ENCODE measurements at places on chromosomes 3 and 15.

GRCh38 chr15:54660356-54660755 is 536.4 kb downstream of the RSL24D1 start:
- DNase-seq, result no peak

- DNase-seq, result no peak
Observed at GRCh38 chr3:147518465-147518864, 109.3 kb downstream of the ZIC1 start.

DNA sequence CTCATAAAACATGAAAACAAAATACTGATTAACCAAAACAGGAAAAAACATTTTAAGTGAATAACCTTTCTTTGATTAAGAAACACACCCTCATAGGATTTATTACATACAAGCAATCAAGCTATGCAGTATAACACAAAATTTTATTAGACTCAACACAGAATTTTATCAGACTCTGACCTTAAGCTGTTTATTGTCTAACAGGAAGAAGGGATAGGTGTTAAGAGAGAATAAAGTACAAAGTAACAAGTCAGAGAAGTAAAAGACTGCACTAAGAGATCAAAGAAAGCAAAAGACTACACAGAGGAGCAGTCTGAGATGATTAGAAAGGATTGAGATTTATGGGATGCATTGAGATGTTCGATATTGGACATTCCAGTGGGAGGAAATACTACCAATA is 37.6 kb downstream of the ICE2 start:
- DNase-seq, result no peak

GRCh38 chr3:20099060-20099459 is 58.8 kb downstream of the KAT2B start:
- DNase-seq, result no peak

DNA sequence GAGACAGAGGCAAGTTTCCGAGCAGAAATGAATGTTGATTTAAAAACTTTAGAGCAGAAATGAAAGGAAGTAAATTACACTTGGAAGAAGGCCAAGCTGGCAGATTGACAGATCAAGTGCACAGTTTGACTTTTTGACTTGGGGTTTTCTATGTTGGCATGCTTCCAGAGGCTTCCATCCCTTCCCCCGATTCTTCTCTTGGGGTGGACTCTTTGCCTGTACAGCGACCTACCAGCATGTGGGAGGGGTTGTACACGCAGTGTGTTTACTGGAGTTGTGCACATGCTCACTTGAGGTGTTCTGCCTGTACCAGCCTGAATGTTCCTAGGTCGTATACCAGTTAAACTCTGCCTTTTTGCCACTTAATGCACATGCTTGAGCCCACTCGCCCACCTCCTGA is 701.5 kb upstream of the GBE1 start:
- DNase-seq, result no peak

GRCh38 chr3:114424337-114424736 is 130.5 kb downstream of the TIGIT start:
- no peak for DNase-seq

DNA sequence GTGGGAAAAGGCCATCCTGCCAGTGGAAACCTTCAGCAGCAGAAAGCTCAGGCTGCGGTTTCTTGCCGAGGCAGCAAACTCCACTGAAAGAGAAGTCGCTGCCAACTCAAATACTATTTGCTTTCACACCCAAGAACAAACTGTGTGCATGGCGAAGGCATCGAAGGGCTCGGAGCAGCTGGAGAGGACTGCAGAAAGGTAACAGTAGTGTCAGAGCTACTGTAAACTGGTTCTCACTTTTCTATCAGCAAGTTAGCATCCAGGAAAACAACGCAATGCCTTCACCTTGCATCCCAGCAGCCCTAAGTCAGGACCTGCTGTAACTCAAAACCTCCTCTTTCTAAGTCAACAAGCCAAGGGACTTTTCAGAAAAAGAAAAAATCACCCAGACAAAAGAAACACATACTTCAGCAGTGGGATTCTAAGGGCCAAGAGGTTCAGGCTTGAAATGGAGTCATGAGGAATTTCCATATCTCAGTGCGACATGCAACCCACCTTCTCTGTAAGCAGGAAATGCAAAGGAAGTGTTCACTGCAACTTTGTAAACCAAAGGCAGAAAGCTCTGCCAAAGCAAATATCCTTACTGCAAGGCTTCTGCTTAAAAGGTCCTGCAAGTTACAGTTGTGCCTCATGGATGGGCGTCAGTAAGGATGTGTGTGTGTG is 193.5 kb downstream of the FOXP1 start:
- DNase-seq, result no peak

DNA sequence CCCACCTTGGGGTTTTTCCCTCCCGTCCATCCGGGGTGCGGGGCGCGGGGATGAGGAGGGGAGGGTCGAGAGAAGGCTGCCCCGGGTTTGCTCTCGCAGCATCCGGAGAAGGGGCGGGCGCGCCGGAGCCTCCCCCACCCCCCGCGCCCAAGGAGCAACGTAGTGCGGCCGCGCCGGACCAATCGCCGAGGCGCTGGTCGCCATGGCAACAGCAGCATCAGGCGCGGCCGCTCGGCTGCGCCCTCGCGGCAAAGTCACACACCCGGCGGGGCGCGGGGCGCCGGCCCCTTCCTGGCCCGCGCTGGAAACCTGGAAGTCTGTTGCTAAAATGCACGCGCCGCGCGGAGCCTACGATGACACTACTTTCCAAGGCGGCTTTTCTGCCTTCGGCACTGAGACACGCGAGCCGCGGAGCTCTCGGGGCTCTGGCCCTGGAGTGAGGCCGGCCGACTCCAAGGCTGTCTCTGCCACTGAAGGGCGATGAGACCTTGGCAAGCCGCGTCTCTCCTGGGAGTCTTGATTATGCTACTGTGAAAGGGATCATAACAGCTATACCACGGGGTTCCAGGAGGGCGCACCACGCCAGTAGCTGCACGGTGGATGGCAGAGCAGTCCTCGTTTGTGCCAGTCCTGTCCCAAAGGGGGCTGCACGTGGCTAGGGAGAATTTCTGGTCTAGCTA is at the start of gene IQSEC1:
IQSEC1 (minus strand) TSS at position 104 of the 680 bp plus-strand sequence. CDS start 415 bp downstream, outside the sequence.
- DNase-seq, result peak; percentile 20

GRCh38 chr3:174541708-174542315 is 317.3 kb upstream of the NAALADL2 start:
- DNase-seq, result no peak

- no peak for DNase-seq
Observed at GRCh38 chr15:93505506-93505905, 416.5 kb upstream of the RGMA start.

GRCh38 chr3:123633530-123633929 is 48.7 kb upstream of the HACD2 start:
- no peak for DNase-seq

GRCh38 chr3:142609136-142609535 is 12.9 kb downstream of the PLS1 start:
- no peak for DNase-seq

GRCh38 chr3:42130329-42131070 is 39.3 kb downstream of the TRAK1 start:
- DNase-seq, result no peak

DNA sequence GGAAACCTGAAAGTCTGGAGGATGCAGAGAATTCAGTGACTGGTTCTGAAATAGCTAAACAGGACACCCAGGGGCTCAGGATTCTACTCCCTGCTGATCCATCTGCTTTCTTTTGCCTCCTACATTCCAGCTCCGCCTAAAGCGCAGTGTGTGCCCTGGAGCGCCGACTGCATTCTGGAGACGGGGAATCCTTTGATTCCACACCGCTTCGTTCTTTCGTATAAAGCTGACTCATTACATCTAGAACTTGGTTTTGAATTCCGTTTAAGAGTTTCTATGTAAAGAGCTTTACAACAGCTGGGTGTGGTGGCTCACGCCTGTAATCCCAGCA is 61.8 kb downstream of the SENP2 start:
- no peak for DNase-seq

GRCh38 chr3:52014613-52015012 is 18.9 kb upstream of the RPL29 start:
- DNase-seq, result no peak

DNA sequence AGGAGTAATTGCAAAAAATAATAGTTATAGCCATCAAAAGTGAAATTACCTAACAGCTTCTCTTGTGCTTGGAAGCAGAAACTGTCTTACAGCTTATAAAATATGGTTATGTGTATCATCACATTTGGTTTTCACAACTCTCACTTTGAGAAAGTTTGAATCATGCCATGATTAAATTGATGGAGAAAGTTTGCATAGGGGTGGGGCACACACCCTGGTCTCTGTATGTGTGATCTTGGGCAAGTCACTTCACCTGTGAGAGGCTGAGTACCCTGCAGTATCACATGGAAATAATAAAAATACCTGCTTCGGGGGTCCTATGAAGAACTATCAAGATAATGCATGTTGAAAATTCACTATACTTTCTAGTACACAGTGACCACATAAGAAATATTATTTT is 471.4 kb downstream of the RAP2B start:
- no peak for DNase-seq

DNA sequence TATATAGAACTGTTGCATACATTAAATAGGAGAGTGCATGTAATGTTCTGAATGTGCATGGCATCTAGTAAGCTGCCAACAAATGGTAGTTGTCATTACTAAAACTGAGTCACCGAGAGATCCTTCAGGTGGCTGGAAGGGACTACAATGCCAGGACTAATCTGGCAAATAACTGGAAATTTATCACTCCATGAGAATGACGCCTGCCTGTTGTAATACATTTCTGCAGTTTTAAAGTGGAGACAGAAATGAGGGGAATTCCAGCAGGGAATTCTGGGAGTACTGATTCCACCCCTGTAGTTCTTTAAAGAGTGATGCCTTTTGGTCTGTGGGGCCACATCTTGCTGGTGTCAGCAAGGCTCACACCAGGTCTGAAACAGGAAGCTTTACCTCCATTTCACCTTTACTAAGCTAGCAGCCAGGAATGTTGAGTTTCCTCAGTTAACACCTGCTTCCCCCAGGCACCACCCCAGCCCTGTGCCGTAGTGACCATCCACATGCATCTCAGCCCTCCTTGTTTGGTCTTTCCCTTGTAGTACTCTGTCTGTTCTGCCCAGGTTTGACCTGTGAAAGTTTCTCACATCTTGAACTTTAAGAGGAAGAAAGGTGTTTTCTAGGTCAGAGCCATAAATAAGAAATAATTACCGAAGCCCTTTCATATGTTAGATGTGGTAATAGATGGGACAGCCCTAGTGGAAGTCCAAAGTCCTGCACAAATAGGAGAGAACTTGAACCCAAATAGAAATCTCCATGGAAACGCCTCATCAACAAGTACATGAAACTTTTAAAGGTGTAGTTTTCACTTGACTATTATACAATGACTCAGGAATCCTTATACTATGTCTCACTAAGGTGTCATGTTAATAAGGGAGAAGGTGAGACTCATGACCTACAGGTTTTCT is 56.7 kb upstream of the LMOD3 start:
- DNase-seq, result no peak

GRCh38 chr3:69020857-69021256 is 7.4 kb upstream of the EOGT start:
- no peak for DNase-seq

- DNase-seq, result no peak
Observed at GRCh38 chr15:91308199-91308598, 208.1 kb downstream of the SV2B start.

DNA sequence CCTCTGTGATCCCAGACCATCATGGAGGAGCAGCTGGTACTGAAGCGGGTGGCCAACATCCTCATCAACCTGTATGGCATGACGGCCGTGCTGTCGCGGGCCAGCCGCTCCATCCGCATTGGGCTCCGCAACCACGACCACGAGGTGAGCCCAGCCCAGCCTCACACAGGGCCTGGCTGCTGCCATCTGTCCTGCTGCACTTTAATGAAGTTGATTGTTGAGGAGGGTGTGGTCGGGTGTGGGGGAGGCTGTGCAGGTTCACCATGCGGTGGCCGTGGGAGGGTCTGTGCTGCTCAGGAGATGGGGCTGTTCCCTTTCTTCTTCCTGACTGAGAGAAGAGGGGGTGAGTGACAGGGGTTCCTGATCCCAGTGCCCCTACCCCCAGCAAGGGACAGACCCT is 30.6 kb downstream of the ACAD9 start:
- DNase-seq, result no peak

GRCh38 chr3:45968706-45969105 is 25.4 kb downstream of the CXCR6 start:
- no peak for DNase-seq
